Left kidney (tissue), 8 donors: ENCODE measurements at places on chromosomes 16 and 17.

GRCh38 chr16:30723725-30724355 is 24.4 kb upstream of the PHKG2 start:
- no peak for DNase-seq

DNA sequence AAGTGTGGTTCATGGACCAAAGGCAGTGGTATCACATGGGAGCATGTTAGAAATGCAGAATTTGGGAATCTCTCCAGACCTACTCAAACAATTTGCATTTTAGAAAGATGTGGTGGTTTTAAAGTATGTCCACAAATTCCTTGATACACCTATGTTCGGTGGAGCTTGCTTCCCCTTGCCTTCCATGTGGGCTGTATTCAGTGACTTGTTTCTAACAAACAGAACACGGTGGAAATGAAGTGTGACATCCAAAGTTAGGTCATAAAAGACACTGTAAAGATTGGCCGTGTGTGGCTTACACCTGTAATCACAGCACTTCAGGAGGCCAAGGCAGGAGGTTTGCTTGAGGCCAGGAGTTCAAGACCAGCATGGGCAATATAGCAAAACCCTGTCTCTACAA is 16.7 kb downstream of the COQ7 start:
- DNase-seq, result no peak

GRCh38 chr17:33777674-33778073 is 477.4 kb upstream of the CCL2 start:
- no peak for DNase-seq

DNA sequence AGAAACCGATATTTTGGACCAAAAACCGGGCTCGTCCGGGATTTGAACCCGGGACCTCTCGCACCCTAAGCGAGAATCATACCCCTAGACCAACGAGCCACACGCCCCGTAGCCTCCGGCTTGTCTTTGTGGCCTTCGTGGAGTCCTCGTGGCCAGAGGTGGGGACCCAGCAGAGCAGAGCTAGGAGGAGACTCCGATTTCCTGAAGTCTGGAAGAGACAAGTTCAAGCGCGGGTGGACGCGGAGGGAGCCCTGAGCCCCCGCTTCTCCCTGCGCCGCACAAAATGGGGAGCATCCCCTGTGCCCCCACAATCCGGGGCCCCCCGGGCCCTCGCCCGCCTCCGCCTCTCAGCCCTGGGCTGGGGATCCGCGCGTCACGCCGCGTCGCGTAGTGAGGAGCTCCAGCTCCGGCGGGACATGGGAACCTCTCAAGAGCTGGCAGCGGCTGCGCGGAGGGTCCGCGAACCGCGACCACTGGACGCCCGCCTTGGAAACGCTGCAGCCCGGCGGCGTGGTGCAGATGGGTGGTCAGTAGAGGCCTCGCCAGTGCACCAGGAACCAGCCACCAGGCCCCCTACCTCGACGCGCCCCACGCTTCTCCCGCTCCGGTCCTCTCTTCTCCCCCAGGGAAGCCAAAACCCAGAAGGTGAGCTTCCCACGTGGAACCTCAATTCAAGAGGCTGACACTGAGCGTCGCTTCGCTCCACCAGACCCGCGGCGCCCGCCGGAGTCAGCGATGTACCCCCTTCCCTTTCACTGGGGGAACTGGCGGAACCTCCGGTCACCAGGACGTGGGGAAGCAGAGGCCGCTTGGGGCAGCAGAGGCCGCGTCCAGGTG is 5.2 kb upstream of the OR1F1 start:
- DNase-seq, result no peak

GRCh38 chr17:74202938-74203337 is 540 bp upstream of the RPL38 start:
- no peak for DNase-seq

DNA sequence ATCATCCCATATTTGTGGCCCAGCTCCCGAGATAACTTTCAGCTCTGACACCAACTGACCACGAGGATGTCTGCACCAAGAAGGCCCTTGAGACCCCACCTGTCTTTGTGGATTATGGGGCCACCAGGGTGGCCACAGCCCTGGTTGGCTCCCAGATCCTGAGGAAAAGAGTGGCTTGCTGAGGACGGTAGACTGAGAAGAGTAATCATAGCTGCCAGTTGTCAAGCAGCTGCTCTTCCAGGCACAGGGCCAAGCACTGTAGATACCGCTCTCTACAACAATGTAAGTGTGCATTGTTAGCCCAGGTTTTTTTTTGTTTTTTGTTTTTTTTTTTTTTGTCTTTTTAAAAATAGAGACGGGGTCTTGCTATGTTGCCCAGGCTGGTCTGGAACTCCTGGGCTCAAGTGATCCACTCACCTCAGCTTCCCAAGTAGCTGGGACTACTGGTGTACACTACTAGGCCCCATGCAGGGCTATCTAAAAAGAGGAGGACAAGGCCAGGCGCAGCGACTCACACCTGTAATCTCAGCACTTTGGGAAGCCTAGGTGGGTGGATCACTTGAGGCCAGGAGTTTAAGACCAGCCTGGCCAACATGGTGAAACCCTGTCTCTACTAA is 9.6 kb downstream of the ZNF205 start:
- no peak for DNase-seq

GRCh38 chr17:66006654-66007053 is 185.3 kb downstream of the CEP112 start:
- DNase-seq, result no peak

GRCh38 chr17:39772987-39773934 is 35.5 kb downstream of the GRB7 start:
- no peak for DNase-seq

- DNase-seq, result no peak
Measured at GRCh38 chr16:69620573-69620972, 54.8 kb downstream of the NFAT5 start.

- no peak for DNase-seq
Measured at GRCh38 chr17:63279498-63280230, 166.4 kb downstream of the CYB561 start.

- no peak for DNase-seq
Measured at GRCh38 chr17:45867171-45867570, 22.5 kb downstream of the SPPL2C start.

GRCh38 chr17:66988069-66988798 is 23.7 kb downstream of the CACNG4 start:
- DNase-seq, result no peak

DNA sequence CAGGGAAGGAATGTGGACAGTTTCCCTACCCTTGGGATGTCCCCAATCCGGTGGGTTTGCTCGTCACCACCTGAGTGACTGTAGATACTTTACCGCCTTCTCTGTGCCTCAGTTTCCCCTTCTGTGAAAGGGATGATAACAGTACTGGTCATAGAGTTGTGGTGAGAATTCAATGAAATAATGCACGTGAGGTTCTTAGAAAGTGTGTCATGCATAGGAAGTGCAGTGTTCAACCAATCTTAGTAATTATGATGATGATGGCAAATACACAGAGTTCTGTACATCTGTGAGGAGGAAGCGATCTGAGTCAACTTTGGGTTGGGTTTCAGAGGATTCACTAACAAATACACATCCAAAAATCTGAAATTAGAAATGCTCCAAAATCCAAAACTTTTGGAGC is 114.6 kb upstream of the HS3ST2 start:
- no peak for DNase-seq

DNA sequence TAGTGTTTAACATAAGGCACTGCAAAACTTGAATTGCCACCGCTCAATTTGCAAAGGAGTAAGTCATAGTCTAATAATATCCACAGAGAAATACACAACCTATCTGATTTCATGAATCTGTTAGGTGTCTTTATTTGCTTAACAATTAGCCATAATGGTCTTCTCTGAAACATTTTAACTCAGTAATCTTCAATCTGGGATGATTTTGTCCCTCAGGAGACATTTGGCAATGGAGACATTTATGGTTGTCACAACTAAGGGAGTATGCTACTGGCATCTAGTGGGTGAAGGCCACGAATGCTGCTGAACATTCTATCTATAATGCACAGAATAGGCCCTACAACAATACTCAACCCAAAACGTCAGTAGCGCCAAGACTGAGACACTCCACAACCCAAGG is 4.3 kb downstream of the UBE2G1 start:
- DNase-seq, result no peak

- DNase-seq, result no peak
Measured at GRCh38 chr16:83269541-83269940, 538.2 kb upstream of the HSBP1 start.

- DNase-seq, result no peak
Measured at GRCh38 chr17:17890773-17891759, 54.3 kb upstream of the SREBF1 start.

DNA sequence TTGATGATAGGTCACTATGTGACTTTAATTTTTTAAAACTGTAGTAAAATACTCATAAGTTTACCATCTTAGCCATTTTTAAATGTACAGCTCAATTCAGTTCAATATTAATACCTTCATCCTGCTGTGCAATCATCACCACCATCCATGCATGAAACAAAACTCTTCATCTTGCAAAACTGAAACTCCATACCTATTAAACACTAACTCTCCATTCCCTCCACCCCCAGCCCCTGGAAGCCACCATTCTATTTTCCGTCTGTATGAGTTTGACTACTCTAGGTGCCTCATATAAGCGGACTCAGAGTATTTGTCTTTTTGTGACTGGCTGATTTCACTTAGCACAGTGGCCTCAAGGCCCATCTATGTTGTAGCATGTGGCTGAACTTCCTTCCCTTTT is 9.4 kb upstream of the CNEP1R1 start:
- no peak for DNase-seq

GRCh38 chr16:23679274-23679985 is 741 bp downstream of the PLK1 start:
- DNase-seq, result no peak

DNA sequence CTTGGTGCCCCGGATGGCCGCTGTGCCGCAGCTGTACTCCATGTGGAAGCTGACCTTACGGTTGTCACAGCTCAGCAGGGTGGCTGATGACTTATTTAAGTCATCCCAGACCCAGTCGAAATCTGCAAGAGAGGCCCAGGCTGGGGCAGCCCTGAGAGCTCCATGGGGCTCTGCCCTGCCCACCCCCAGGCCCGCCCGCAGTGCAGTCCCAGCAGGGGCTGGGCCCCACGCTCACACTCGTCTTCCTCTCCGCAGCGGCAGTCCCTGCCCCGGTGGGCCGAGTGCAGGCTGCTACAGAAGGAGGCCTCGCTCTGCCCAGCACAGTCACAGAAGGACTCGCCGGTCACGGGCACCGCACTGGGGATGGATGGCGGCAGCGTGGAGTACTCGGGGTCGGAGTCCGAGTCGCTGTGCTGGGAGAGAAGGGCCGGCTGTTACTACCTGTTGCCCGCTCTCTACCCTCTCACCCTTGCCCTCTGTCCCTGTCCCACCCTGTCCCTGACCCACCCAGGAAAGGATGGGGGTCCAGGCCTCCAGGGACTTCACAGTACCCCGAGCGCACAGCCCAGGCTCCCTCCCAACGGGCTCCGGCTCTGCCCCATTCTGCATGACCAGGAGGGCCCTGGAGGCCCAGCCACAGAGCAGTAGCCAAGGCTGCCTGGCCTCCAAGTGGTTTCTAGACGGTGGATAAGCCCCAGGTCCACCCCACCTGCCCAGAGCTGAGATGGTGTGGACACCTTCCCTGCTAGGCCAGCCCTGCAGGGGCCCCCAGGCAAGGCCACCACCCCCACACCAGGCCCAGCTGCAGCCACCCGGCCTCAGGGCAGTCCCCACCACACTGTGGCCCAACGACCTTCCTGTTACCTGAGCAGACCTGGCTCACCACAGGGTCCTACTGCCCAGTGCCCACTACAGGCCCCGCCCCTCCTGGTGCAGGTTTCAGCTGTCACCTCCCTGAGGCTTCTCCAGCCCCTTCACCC is 3.9 kb downstream of the SPSB3 start:
- DNase-seq, result no peak

- DNase-seq, result no peak
Measured at GRCh38 chr17:28204751-28205150, 114.2 kb upstream of the TMEM97 start.

- DNase-seq, result no peak
Measured at GRCh38 chr17:44132275-44132821, 8.9 kb upstream of the HDAC5 start.

GRCh38 chr16:88584676-88585075 is 14.5 kb downstream of the ZC3H18 start:
- no peak for DNase-seq

- no peak for DNase-seq
Measured at GRCh38 chr16:4303973-4304372, 11.9 kb upstream of the GLIS2 start.

- no peak for DNase-seq
Measured at GRCh38 chr17:2844416-2844815, 48.2 kb downstream of the RAP1GAP2 start.

- no peak for DNase-seq
Measured at GRCh38 chr17:11924076-11924475, 73.2 kb downstream of the ZNF18 start.

GRCh38 chr16:78684655-78685375 is 585.4 kb downstream of the WWOX start:
- DNase-seq, result no peak

- DNase-seq, result no peak
Measured at GRCh38 chr17:20926532-20926931, 116.3 kb downstream of the USP22 start.

GRCh38 chr16:67548265-67549126 is 13.8 kb upstream of the CTCF start:
- DNase-seq, result no peak

DNA sequence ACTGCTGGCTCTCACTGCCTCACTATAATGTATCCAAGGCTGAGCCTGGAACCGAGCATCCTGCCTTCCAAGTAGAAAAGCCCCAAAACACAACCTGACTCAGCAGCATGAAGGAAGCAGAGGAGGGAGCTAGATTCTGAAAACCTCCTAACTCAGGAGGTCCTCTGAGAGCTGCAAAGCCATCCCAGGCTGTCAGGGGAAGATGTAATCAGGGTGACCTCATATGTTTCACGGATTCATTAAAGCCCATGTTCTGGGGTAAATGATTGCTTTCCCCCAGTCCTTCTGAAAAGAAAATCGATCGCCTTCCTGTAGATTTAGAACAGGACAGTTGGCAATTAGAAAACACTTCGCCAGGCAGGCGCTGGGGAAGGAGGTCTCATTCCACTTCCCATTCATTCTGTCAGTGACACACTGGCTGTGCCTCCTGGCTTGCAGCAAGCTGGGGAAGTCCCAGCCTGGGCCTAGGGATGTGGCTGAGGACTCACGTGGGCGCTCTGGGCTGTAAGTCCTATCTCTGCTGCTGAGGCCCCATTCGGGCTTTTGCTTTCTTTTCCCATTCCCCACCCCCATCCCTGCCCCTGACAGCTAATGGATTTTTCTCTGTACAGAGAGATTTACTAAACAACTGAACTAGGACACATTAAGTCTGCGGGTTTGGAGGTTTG is 75.7 kb upstream of the TMEM132E start:
- DNase-seq, result no peak

DNA sequence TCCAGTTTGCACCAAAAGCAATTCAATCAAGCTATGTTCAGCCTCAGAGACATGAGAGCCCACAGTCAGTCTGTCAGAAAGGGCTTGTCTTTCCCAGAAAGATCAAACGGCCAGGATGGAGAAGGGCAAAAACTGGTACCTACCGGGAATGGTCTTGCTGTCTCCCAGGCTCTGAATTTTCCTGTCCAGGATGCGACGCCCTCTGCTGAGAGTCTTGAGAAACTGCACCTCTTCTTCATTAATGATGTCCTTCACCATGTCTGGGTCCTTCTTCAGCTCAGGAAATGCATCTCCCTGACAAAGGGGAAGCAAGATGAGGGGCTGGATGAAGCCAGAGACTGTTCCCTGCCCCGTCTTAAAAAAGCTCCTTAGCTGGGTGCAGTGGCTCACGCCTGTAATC is 15.8 kb upstream of the EXOSC6 start:
- DNase-seq, result peak; percentile 31

GRCh38 chr16:17155485-17155884 is 315.3 kb downstream of the XYLT1 start:
- DNase-seq, result no peak

- DNase-seq, result peak; percentile 67
Measured at GRCh38 chr17:81513753-81514488, 1.3 kb upstream of the ACTG1 start.

GRCh38 chr16:85275533-85276249 is 163.4 kb upstream of the CIBAR2 start:
- DNase-seq, result no peak
